ENCODE measurements at places on chromosomes 12 and 14.
A peak's percentile ranks its signal among the peaks of the same experiment; 100 is the strongest.

DNA sequence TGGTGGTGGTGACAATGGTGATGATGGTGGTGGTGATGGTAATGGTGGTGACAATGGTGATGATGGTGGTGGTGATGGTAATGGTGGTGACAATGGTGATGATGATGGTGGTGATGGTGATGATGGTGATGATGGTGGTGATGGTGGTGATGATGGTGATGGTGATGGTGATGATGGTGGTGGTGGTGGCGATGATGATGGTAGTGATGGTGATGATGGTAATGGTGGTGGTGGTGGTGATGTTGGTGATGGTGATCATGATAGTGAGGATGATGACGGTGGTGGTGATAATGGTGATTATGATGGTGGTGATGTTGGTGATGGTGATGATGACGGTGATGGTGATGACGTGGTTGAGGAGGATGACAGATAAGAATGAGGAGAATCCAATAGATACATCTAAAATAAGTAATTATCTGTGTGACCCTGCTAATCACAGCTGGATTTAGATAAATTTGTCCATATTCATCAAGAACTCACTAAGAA, 170.7 kb upstream of the SFSWAP start:
- DNase-seq, result no peak

GRCh38 chr14:52827426-52827825, 36.0 kb upstream of the GNPNAT1 start:
- DNase-seq, result no peak

GRCh38 chr14:53147893-53148292, 5.2 kb downstream of the DDHD1 start:
- DNase-seq, result no peak

DNA sequence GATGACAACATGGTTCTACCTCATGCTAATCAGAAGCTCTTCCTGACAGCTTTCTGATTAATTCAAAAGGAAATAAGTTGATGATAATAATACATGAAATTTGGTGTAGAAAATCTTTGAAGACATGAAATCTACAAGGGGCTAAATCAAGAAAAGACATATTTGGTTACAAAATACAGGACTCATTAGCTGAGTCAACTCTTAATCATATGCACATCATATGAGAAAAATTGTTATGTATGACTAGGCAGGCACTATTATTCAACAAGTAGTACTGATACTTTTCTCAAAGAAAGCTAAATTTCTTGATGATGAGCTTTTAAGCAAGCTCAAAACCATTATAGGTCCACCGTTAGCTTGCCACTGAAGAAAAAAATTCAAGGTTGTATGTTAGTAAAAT, 7.1 kb downstream of the ABCC9 start:
- DNase-seq, result no peak

GRCh38 chr14:106665814-106666213, 1139.4 kb downstream of the TMEM121 start:
- DNase-seq, result peak; percentile 13

DNA sequence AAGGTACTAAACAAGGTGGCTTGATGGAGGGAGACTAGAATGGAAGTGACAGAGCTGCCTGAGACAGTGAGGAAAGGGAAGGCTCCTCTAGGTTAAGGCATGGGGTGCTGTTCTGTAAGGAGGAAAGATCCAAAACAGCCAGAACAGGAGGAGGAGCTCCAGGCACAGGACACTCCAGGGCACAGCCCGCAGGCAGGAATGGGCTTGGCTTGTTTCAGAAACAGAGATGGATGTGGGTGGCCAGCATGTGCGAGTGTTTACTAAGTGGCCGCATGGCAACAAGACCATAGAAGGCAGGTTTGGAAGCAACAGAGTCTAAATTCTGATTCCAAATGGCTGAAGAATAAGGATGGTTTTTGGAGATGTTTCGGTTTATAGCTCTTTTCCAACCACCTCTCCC, 889.1 kb downstream of the AACS start:
- no peak for DNase-seq

- no peak for DNase-seq
These were observed 667 bp upstream of the ITFG2 start for GRCh38 chr12:2811801-2812200.

- no peak for DNase-seq
These were observed 27.0 kb upstream of the RCOR1 start for GRCh38 chr14:102565331-102565887.

- DNase-seq, result no peak
These were observed 50.9 kb upstream of the PKP2 start for GRCh38 chr12:32947206-32948067.

DNA sequence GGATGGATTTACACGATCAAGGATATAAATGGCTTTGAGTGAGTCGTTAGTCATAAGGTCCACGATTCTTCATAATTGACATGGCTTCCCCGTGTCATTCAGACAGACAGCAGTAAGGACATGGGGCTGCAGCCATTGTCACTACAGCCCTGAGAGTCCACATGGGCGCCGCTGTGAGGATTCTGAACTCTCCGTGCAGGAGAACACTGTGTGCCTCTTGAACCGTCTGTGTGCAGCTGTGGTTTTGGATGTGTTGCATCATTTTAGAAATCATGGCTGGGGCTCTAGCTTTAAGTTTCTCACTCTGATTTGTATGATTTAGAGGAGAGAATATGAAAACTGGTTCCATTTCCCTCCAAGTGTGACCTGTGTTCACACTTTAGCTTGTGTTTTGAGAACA, 47.2 kb downstream of the NPAS3 start:
- DNase-seq, result no peak

DNA sequence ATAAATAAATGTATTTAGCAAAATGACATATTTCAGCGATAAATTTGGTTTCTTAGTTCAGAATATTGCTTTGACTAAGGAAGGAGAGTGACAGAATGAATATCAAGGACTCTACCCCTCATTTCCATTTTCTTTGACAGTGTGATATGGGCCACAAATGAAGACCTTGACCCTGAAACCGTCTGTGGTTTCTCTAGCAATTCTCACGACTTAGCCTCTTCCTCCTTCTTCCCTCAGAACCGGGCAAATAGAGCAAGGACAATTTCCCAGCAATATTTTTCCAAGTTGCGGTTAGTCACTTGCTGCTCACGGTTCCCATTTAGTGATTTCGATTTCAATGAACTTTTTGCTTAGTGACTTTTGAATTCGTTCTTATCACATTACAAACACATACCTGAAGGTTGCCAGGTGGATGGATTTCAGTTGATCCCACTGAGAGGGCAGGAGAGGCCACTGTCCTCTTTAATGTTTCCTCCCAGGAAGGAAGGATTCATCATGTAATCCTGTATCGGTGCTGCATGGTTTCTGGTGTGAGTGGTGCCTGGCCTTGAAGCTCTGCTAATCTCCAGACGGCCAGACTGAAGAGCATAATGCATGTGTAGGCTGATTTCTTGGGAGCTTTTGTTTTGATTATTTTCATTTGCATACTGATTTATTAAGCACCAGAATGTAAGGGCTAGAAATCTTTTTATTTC, 77.6 kb downstream of the CHST11 start:
- no peak for DNase-seq

- DNase-seq, result no peak
These were observed 509.1 kb downstream of the PCNX1 start for GRCh38 chr14:71416392-71416791.

- DNase-seq, result no peak
These were observed 110.4 kb downstream of the BCAT1 start for GRCh38 chr12:24838531-24838950.

DNA sequence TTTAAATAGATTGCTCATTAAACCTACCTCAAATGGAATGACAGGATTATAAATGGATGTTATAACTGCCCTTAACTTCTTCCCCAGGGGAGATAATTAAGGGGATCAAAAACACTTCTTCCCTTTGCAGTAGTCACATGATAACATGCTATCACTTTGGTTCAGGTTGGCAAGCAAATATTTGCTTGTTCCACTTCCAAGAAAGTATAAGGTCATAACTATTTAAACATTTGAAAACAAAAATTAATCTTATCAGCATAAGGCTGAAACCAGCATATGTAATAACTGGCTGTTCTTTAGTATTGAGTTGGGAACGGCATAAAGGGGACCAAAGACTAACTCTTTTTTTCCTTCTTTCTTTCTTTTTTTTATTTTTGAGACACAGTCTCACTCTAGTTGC, 2.4 kb upstream of the LYZ start:
- DNase-seq, result no peak

DNA sequence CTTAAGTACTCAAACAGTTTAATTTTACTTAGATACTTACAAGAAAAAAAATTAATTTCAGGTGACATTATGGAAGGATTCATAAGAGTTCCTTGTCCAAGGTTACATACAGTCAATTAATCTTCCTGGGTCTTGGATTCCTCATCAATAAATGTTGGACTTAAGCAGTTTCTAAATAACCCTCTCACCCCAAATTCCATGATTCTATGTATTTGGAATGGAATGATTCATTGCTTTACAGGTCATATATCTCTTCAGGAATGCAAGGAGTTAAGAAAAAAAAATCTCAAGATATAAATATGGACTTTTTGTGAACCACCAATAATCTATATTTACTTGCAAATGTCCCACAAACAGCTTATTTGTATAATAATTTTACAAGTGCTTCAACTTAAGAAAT, 84.2 kb upstream of the BMP4 start:
- DNase-seq, result no peak
